NCI-H1048 (cell line): ENCODE measurements at places on chromosomes 3 and 15.

- no peak for DNase-seq
Measured at GRCh38 chr15:80996247-80996646, 4.5 kb upstream of the TLNRD1 start.

GRCh38 chr3:71419369-71419768 lies 164.2 kb downstream of the FOXP1 start:
- DNase-seq, result no peak

GRCh38 chr15:82532991-82533481 lies 7.2 kb downstream of the RPS17 start:
- DNase-seq, result no peak

- no peak for DNase-seq
Measured at GRCh38 chr3:167938516-167938915, 157.2 kb downstream of the GOLIM4 start.

GRCh38 chr3:101333883-101334282 lies 13.5 kb upstream of the IMPG2 start:
- no peak for DNase-seq
